ENCODE measurements at places on chromosomes 12 and 14.

GRCh38 chr14:83558946-83559345 is 1971.0 kb upstream of the FLRT2 start:
- DNase-seq = no peak

- no peak for DNase-seq
Measured at GRCh38 chr14:20400589-20400964, 12.7 kb downstream of the TEP1 start.

GRCh38 chr14:70100071-70100470 is 88.7 kb downstream of the SLC8A3 start:
- DNase-seq = no peak

DNA sequence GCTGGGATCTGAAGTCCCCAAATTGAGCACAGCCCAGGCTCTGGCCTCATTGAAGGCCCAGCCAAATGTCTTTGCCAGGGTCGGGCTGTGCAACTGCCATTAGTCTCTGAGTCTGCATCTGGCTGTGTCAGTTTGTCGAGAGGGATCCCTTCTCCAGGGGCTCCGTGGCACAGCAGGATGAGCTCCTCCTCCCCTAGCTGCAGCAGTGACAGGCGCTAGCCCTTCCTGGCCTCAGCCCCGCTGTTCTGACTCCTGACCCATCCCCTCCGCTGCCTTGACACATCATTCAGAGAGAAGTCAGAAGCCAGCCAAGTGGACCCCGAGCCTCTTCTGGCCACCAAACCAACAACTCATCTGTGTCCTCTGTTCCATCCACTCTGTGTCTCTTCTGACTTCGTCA is 188.3 kb downstream of the CALM1 start:
- no peak for DNase-seq

DNA sequence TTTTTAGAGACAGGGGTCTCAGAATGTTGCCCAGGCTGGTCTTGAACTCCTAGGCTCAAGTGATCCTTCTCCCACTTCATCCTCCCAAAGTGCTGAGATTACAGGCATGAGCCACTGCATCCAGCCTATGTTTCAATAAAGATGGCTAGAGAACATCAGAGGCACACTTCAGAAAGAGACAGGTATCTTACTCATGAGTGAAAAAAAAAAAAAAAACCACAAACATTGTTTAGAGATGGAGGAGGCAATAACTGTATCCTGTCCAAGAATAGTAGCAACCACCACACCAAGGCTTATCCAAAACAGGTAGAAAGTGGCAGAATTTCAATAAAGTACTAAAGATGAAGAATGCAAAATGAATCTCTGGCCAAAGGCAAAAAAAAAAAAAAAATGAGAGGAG is 30.3 kb downstream of the EEA1 start:
- DNase-seq = no peak

- DNase-seq = no peak
Measured at GRCh38 chr12:74391283-74391682, 146.4 kb upstream of the ATXN7L3B start.

GRCh38 chr12:88393017-88393767 is 187.1 kb downstream of the KITLG start:
- no peak for DNase-seq
